Upper lobe of left lung (tissue), 6 donors: ENCODE measurements at places on chromosomes 6 and 20.

- no peak for DNase-seq
Measured at GRCh38 chr20:5364997-5365597, 48.3 kb upstream of the PROKR2 start.

GRCh38 chr6:55290736-55291135 lies 36.5 kb upstream of the GFRAL start:
- no peak for DNase-seq

GRCh38 chr6:8852332-8852731 lies 417.0 kb upstream of the SLC35B3 start:
- no peak for DNase-seq

DNA sequence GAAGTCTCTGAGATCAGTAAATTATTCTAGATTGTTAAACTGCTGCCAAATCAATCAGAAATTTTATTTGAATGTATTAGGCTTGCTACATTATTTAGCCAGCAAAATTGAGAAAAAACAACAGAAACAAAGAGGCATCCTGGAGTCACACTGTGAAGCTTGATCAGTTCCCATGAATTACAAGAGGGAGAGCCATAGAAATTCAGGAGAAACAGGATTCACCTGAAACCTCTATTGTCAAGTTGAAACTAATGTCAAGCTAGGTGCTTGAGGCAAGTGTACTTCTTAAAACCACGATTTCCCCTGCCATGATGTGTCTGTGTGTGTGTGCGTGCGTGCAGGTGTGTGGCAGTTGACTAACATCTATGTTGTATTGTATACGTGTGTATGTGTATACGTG lies 439.1 kb upstream of the NOX3 start:
- DNase-seq = no peak

DNA sequence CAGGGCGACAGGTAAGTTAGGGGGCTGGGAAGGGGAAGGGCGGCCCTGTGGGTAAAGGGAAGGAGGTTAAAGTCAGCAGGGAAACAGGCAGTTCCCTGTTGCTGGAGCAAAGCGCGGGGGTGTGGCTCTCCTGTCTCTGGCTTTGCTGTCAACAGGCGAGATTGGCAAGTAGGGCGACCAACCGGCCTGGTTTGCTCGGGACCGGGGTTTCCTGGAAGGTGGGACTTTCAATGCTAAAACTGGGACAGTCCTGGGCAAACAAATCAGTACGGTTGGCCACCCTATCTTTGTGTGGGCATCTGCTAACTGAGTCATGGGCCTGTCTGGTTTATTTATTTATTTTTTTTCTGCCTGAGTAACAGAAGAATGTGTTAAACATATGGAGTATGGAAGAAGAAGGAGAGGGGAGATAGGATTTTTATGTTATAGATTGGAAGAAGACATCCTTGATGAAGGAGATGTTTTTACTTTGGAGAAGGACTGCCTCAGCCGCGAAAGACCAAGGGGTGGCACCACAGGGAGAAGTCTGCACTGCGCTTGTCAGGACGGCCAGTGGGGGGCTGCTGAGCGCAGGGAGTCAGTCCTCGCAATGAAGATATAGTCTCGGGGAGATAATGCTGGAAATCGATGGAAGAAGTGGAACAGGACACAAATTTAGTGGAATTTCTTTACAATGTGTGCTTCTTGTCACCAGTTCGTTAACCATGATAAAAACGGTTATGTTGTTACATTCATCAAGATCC lies 43.4 kb upstream of the ESR1 start:
- peak; percentile 93 for DNase-seq

DNA sequence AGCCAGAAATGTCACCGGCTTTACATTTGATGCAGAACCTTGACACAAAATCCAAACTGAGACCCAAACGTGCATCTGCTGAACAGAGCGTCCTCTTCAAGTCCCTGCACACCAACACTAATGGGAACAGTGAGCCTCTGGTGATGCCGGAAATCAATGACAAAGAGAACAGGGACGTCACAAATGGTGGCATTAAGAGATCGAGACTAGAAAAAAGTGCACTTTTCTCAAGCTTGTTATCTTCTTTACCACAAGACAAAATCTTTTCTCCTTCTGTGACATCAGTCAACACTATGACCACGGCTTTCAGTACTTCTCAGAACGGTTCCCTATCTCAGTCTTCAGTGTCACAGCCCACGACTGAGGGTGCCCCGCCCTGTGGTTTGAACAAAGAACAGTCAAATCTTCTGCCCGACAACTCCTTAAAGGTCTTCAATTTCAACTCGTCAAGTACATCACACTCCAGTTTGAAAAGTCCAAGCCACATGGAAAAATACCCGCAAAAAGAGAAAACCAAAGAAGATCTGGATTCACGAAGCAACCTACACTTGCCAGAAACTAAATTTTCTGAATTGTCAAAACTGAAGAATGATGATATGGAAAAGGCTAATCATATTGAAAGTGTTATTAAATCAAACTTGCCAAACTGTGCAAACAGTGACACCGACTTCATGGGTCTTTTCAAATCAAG lies 108.4 kb downstream of the RTN4IP1 start:
- peak; percentile 75 for DNase-seq

DNA sequence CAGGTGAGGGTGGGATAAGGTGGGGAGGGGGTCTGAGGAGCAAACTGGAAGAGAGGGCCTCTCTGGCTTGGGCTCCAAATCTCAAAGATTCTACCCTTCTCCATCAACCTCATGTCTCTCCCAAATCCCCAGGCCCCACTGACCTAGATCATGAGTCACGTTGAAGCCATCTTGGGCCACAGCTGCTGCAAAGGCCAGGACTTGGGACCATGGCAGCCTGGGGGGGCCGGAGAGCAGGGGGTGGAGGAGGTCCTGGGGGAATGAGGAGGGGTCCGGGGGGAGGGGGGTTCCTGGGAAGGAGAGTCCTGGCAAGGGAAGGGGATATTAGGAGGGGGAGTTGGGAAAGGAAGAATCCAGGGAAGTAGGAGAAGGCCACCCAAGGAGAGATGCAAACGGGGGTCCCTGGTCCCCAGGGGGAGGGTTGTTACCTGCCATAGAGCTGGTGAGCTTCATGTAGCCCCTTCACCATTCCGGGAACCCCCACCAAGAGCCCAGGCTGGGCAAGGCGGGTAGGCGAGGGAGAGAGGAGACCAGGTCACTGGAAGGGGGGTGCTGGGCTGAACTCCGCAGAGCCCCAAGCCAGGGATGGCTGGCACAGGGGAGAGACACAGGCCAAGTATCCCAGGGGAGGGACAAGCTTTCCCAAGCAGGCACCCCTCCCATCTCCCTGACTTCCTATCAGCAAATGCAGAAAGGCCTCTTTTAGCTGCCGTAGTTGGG lies 12.7 kb downstream of the GGT7 start:
- DNase-seq = no peak

DNA sequence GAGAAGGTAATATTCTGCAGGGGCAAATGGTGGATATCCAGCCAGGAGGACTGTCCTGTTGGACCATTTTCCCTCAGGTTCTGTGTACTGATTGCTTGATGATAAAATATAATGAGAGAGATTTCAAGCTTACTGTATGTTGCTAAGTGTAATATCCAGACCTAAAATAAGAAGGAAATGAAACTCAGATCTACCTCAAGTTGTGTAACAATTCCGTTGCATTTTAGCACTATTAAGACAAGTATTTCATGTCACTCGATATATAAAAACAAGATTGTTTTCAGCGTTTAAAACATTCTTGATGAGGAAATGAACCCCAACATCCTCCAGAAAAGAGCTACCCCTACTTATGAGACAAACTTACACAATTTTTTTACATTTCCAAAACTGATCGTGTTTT lies 57.2 kb downstream of the RGS17 start:
- no peak for DNase-seq

GRCh38 chr20:63782051-63782471 lies 42.5 kb downstream of the SLC2A4RG start:
- no peak for DNase-seq

GRCh38 chr20:54199721-54200176 lies 8.1 kb upstream of the PFDN4 start:
- DNase-seq = no peak

GRCh38 chr6:14177413-14178082 lies 60.0 kb downstream of the CD83 start:
- no peak for DNase-seq

DNA sequence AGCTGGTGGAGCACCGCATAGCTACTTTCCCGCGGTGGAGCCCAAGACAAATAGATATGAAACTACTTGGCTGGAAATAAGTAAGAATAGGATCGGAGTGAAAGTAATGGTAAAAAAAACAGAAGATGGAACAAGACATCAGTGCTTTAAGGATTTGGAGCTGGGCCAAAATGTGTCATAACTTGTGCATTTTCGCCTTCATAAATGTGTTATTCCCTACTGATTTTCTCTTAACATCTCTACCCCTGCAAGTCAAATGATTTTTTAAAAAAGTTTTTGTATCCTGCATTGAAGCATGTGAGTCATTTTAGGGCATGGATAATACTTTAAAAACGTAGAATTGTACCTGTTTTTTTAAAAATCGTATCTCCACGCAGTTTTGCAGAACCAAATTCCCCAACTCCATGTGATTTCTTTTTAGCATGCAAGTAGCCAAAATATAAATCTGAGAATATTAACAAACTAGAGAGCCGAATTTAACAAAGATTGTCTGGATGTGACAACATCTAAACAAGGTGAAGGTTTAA lies 882 bp upstream of the FAM184A start:
- DNase-seq = no peak

DNA sequence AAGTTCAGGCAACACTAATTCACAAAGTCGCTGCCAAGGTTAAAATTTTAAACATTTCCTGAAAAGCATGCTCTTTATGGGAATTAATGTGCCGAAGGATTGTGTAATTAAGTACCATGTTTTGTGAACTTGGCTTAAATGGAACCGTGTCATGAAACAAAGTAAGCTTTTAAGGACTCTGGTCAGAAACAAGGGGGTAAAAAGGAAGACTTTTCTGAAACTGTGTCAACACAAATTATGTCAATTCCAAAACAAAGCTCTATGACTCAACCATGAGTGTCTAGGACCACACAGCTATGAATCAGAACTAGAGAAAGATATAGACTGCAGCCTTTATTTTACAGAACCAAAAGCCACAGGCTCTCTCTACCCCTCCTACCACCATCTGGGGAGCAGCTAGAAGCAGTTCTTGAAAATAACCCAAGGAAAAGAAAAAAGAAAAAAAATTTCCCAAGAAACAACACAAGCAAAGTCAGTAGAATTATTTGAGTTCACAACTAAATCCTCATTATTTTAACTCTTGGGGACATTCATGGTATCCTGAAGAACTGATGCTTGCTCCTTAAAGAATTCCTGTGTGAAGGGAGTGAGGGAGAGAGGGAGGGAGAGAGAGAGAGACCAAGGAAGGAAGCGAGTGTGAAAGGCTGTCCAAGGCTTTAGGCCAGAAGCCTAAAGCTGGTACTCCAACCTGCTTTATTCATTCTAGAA lies 81.9 kb downstream of the ZMYND8 start:
- DNase-seq = peak; percentile 26

DNA sequence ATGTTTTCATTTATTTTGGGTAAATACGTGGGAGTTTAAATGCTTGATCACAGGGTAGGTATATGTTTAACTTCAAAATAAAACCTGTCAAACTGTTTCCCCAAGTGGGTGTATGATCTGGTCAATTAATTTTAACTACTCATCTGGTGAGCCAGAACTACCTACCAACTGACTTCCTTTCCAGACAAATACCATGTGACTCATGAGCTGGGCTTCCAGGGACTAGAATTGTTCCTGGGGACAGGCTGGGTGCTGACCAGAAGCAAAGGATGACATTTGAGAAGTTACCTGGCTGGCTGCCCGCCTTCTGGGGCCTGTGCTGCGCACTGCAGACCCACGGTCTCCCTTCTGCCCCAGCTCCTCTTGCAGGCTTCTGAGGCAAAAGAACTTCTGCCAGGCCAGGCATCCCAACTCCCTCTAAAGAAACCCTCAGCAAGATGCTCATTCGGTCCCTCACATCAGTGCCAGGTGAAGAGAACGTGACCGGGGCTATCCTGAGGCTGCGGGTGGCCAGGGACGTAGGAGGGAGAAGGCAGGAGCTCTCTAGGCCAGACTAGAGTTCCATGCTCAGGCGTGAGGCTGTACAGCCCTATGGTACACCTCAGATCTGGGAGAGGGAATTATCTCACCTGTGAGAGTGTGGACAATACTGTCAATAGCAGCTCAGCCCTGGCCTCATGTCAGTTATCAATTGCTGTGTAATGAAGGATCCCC lies 103.6 kb downstream of the JPH2 start:
- DNase-seq = no peak

DNA sequence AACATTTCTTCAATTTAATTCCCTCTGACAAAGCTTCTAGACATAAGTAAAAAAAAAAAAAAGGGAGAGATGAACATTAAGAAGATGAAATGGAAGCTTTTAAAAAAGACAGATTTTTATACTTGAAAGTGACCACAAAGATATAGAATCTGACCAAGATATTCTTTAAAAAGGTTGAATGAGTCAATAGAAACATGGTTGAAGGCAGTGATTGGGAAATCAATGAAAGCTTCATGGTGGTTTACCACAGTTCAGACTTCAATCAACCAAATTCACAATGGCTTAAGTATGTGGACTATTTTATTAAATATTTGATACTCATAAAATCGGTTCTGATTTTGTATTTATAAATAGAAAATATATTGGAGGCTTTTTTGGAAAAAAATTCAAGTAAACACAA lies 248.4 kb upstream of the HSF2 start:
- DNase-seq = no peak

GRCh38 chr20:13119583-13119982 lies 101.5 kb upstream of the ISM1 start:
- DNase-seq = no peak

GRCh38 chr20:59300333-59301081 lies at the start of gene EDN3:
EDN3 (plus strand) TSS chr20:59300611; CDS start chr20:59300813, 202 bp downstream.
- DNase-seq = no peak

GRCh38 chr6:136604928-136605510 lies 54.8 kb upstream of the MAP7 start:
- DNase-seq = no peak

GRCh38 chr6:135525594-135525993 lies 28.1 kb upstream of the AHI1 start:
- no peak for DNase-seq

DNA sequence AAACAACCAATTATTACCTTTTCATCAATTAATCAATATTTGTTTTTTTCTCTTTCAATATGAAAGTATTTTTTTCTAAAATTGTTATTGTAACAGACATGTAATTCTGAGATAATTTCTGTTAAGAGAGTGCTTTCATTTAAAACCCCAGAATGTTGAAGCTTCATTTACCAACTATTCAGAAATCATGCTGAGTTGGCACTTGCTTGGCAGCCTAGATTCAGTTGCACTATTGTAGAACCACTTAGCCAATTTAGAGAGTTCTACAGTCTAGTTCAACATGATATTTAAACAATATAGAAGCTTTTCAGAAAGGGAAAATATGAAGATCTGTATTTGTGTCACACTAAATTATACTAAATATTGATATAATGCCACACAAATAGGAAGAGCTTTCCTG lies 56.1 kb upstream of the NKAIN2 start:
- DNase-seq = no peak

DNA sequence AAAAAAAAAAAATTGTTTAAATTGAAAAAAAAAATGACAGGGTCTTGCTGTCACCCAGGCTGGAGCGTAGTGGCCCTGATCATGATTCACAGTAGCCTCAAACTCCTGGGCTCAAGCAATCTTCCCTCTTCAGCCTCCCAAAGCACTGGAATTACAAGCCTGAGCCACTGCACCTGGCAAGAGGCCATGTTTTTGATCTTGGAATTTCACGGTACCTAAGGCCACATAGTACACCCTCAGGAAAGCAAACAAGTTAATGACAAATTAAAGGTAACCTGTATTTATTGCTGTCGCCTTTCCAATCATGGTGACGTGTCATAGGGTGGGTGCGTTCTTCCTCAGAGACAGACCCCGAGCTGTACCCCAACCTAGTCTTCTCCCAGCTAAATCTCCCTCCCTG lies 79.2 kb downstream of the LINC00237 start:
- no peak for DNase-seq

GRCh38 chr6:137051790-137052472 lies 7.2 kb upstream of the IL20RA start:
- DNase-seq = no peak

- DNase-seq = peak; percentile 51
Measured at GRCh38 chr20:50218987-50219435, 28.4 kb downstream of the CEBPB start.
